Sciatic nerve (tissue), 2 donors: ENCODE measurements at places on chromosomes 11 and 22. TPM values are rescaled to one million over a fixed set of nuclear protein-coding genes. Genes with fewer than 3 reads are reported as not detected.

ANO1 gene
- 3.4 TPM for total RNA-seq

SGSM1 gene
- total RNA-seq: 2.9 TPM

CCDC73 gene
- total RNA-seq: not detected

EHF gene
- total RNA-seq: 0.18 TPM

SMIM35 gene
- not detected for total RNA-seq

CARD18 gene
- not detected for total RNA-seq

MYOD1 gene
- not detected for total RNA-seq

DNA sequence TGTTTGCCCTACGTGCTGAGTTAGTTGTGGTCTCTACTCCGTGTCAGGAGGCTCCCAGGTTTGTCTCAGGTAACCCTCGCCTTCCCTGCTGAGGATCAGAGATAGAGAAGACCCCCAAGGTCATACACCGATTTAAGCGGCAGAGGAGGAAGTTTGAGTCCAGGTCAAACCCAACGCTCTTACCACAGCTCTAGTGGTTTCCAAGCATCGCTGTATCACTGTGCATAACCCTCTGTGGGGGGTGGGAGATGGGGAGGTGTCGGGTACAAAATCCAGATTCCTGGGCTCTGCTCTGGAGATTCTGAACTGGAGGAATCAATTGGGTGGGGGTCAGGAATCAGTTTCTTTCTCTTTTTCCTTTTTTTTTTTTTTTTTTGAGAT is 627 bp downstream of the DNAJC4 start:
- no peak for DNase-seq

DNA sequence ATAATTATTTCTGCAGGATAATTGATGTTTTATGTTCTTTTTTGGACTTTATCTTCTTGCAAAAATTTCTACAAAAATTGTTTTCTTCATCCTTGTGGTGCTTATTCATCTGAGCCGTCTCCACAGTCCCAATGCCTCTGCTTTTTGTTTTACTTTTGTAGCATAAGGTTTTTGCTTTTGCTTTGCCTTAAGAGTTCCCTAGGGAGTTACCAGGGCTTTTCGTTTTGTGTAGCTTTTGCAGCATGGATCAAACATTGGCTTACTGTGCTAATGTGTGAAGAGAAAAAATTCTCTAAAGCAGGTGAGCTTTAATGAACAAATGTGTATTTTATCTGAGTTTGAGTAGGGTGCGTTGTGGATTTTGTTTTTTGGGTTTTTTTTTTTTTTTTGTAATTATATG is 11.8 kb downstream of the XBP1 start:
- DNase-seq: no peak

GRCh38 chr11:28470180-28470579 is 362.0 kb downstream of the METTL15 start:
- no peak for DNase-seq

DNA sequence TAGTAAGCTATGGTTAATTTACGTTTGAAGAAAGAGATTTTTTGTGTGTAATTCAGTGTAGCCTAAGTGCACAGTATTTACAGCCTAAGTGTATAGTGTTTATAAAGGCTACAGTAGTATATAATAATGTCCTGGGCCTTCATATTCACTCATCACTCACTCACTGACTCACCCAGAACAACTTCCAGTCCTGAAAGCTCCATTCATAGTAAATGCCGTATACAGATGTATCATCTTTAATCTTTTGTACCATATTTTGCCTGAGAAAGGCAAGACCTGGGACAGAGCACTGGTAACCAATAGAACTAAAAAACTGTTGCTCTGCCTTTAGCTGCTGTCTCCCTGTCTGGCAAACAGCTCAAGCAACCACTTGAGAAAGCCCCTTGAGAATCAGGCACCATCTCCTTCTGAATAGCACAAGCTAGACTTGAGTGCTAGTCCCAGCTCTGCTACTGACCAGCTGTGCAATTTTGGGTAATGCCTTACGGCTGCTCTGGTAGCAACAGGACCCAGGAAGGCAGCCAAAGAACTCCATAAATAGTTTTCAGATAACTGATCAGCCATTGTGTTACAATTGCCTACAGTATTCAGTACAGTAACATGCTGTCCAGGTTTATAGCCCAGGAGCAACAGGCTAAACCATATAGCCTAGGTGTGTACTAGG is 131.3 kb downstream of the KCNC1 start:
- DNase-seq: no peak

- no peak for DNase-seq
These were observed 8.0 kb upstream of the ESAM start for GRCh38 chr11:124769806-124770774.

DNA sequence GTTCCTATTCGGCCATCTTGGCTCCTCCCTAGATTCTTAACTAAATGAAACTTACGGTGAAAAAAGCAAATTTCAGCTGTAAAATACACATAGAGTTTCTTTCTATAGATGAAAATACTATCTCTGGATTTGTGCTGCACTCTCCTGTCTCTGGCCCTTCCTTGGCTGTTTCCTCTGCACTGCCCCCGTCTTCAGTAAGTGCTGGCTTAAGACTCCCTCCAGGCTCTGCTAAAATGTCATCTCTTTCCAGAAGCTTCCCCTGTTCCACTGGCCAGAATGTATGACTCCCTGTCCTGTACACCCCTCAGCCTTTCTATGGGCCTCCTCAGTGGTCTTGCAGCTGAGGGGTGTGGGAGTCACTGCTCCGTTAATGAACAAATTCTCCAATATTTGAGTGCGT is 109.1 kb upstream of the NARS2 start:
- no peak for DNase-seq

DNA sequence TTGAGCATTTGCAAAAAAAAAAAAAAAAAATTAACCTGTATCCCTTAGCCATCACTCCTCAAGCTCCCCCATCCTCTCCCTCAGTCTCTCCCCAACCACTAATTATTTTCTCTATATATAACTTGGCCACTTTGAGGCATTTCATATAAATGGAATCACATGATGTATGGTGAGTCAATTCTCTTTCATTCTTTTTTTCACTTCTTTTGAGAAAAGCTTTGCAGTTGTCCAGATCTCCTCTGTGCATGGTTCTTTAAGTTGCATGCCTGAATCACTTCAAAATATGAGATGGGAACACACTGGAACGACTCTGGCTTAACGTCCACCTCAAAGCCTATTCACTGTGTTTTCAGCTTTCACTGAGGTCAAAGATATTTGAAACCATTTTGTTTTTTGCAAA is 40.7 kb downstream of the SHANK2 start:
- no peak for DNase-seq

- no peak for DNase-seq
These were observed 27.3 kb downstream of the RELT start for GRCh38 chr11:73403541-73403940.

- DNase-seq: no peak
These were observed 10.3 kb downstream of the PRDM10 start for GRCh38 chr11:129992161-129992944.

DNA sequence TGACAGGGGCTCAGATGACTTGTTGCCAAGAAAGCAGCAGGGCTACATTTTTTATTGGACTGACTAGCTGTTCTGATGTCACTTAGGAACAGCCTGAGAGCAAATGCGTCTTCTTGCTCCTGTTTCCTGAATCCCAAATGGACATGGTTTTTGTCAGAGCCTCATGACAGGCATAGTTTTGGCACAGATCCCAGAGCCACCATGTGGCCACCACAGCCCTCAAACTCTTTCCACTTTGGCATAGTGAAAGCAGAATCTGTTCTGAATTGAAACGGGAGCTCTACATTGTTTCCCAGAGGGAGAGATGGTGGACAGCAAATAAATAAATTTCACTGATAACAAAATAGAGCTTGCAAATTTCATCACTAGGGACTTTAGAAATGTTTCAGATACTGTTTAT is 222.2 kb downstream of the C11orf87 start:
- no peak for DNase-seq
